HT-29 (cell line): ENCODE measurements at places on chromosomes 6 and 20.

DNA sequence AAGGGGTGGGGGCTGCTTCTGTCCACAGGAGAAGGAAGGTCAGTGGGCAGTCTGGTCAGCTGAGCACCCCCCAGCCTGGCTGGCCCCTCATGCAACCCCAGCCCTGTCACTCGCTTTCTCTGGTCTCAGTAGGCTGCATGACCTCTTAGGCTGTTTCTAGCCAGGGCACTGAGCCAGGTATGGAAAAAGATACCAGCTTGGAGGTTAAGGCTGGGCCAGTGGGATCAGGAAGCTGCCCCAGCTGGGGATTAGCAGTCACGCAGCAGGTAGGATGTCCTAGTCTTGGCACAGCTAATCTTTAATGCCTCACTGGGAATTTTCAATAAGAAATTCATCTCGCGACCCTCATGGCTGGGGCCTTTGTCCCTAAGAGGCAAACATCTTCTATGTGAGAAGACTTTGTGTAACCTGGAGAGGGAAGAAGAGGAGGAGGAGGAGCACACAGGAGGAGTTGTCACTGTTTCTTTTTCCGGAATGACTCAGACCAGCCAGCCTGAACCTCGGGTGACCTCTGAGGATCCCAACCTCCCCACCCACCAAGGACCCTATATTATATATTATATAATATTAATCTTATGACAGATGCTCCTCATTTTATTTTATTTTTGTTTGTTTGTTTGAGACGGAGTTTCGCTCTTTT lies 2.4 kb upstream of the BPIFA2 start:
- DNase-seq, result no peak

- DNase-seq, result no peak
These were observed 278.4 kb downstream of the CDH26 start for GRCh38 chr20:60236613-60237012.

DNA sequence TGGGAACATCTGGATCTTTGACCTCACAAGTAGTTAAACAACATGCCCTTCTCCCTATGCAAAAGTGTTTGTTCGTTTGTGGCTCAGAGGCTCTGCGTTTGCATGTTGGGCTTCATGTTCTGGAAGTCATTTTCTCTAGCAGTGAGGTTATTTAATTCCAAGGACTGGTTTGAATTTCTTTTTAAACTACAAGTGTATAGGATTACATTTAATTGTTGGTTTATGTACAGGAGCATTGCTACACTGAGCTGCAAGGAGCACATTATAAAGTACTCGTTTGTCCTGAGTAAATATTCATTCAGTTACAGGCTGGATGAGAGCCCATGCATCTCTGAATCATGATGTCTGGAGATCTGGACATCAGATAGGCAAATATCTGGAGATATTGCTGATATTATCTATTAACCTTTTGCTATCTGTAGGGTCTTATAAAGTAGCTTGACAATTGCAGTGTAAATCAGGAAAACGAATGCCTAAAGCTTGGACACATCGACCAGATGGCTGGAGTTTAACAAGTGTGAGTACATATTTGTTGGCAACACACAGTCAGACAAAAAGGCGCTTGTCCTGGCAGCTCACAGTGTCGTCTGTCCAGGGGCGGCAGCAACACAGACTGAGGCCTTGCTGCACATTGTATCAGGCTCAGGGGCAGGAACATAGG lies 84.6 kb downstream of the PDE7B start:
- no peak for DNase-seq

GRCh38 chr6:35218021-35218420 lies 4.3 kb downstream of the SCUBE3 start:
- DNase-seq, result no peak

GRCh38 chr6:169397684-169398083 lies 144.0 kb upstream of the THBS2 start:
- DNase-seq, result no peak

DNA sequence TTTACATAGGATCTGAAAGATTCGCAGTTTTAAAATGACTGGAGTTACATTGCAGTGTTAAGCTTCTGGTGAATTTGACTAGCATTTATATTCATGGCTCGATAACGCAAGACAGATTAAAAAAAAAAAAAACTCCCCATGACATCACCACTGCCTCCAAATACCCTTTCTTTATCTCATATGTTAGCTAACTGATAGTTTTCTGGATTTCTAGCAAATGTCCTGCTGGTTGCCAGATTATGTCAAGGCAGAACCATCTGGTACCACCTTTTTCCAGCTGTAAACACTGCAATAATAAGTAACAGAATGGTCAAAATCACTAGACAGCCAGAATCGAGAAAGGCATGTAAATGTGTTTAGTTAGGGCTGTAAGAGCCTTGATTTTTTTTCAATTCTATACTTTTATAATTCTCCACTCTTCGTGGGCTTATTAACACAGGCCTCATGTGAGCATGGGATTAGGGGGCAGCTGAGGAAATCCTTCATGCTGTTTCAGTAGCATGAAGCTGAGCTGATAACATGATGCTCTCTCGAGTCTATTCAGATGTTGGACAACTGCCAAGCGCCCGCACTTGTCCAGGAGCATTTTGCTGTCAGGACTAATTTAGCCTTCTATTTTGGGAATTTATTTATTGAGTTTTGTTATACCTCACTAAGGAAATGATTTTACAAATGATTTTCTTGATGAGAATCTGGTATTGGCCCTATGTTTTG lies 166.0 kb upstream of the SCGN start:
- DNase-seq, result no peak

DNA sequence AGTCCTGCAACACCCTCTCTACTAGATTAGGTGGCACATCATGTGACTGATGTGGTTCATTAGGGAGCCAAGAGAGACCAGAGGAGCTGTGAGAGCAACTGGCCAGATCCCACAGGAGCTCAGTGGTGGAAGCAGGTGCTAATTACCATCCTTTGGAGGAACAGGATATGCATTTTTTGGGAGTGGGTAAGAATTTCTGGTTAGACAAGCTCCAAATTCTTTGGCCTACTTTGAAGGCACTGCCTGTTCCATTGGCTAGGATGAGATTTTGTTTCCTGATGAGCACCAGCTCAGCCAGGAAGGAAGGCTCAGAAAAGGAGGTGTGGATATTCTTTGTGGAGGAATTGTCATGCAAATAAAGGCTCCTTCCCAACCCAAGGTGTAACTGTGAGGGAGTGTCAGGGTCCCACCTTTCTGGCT lies 130.3 kb upstream of the BMP2 start:
- no peak for DNase-seq
